SHP77 treated with DMSO at 0.1 percent for 48 hours (cell line): ENCODE measurements at places on chromosomes 2 and 18.
A peak's percentile ranks its signal among the peaks of the same experiment; 100 is the strongest.

GRCh38 chr18:71598374-71598773 lies 945.8 kb downstream of the CBLN2 start:
- no peak for DNase-seq

DNA sequence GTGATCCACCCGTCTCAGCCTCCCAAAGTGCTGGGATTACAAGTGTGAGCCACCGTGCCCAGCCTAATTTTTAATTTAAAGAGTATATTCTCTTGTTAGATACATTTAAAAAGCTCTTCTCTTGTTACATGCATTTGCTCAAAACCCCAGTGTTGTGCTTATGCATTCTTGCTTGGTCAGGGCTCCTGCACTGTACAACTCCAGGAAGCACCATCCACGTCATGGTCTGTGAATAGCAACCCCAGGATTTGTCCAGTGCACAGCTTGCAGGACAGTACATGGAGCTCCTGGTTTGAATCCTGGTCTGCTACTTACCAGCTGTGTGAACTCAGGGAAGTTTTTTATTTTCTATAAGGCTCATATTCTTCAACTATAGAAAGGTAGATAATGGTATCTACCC lies 80.8 kb downstream of the MDH1 start:
- no peak for DNase-seq

DNA sequence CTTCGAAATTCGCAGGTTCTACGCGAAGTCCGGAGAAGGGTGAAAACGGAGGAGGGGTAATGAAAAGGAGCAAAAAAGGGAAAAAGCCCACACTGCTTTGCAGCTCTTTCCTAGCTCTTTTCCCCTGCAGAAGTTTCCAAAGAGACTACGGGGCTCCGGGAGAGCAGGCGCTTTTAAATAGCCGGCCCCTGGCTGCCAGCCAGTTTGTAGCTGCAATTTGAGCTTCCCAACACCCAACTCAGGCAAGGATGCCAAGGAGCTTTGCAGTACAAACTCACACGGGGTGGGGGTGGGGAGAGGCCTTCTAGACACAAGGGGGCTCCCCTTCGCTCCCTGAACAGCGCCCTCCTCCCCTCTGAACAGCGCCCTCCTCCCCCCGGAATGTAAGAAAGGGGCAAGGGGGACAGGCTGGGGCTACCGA lies at the start of gene IGFBP5:
Gene IGFBP5, minus strand, starts transcription at position 149 of the 421 bp plus-strand sequence. CDS start 774 bp downstream, outside the sequence.
- peak; percentile 87 for DNase-seq

DNA sequence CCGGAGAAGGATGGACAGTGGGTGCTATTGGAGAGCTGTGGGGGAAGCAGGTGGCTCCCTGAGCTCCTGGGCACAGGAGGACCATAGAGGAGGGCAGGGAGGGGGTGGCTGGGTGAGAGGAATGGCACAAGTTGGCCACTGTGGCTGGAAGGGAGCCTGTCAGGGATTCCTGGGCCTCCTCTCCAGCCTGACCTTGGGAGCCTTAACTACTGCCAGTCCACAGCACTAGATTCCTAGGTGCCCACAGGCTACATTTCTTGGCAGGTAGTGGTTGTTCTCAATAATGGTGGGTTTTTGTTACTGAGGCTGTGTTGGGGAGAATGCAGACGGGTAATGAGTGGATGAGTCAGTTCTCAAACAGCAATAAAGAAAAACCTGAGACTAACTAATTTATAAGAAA lies 26.0 kb downstream of the EFHD1 start:
- DNase-seq: no peak

- DNase-seq: no peak
Observed at GRCh38 chr2:63261137-63261621, 210.5 kb downstream of the OTX1 start.

DNA sequence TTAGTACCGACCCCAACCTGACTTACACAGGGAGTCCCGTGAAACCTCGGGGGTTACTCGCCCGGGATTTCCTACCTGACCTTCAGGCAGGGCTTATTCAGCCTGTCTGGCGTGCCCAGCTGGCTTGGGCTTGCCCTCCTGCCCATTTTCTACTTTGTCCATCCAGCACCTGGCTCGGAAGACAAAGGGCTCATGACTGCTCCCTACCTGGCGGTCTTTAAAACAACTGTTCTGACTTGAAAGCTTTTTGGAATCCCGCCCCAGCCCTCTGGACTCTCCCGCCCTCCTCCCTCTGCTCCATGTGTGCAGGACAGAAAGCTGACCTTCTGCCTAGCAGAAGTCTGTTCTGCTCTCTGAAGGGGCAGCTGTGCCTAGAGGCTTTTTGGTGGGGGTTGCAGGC lies 43.1 kb downstream of the ACKR3 start:
- no peak for DNase-seq

DNA sequence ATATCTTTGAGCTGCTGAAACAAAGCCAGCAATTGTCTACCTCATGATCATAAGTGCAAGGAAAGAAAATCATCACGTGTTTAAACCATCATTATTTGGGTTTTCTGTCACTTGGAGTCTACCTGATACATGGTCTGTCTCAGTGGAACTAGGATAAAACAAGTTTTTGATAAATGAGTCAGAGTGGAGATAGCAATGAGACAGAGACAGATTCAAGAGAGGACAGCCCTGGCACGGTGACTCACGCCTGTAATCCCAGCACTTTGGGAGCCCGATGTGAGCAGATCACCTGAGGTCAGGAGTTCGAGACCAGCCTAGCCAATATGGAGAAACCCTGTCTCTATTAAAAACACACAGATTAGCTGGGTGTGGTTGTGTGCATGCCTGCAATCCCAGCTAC lies 93.8 kb downstream of the PMAIP1 start:
- DNase-seq: no peak

DNA sequence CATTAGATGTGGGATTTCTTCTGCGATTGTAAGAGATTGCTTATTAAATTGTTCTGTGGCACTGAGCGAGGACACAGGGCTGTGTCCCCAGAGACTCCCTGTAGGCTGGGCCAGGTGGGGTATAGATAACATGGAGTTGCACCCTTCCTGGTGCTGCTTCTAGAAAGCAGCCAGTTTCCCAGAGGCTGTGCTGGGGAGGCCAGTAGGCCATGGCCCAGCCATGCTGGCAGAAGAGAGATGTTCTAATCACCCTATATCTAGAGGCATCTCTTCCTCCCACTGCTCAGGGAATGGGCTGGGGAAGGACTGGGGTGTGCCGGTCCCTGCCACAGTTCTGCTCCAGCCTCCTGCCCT lies 66.9 kb downstream of the HS1BP3 start:
- DNase-seq: no peak

DNA sequence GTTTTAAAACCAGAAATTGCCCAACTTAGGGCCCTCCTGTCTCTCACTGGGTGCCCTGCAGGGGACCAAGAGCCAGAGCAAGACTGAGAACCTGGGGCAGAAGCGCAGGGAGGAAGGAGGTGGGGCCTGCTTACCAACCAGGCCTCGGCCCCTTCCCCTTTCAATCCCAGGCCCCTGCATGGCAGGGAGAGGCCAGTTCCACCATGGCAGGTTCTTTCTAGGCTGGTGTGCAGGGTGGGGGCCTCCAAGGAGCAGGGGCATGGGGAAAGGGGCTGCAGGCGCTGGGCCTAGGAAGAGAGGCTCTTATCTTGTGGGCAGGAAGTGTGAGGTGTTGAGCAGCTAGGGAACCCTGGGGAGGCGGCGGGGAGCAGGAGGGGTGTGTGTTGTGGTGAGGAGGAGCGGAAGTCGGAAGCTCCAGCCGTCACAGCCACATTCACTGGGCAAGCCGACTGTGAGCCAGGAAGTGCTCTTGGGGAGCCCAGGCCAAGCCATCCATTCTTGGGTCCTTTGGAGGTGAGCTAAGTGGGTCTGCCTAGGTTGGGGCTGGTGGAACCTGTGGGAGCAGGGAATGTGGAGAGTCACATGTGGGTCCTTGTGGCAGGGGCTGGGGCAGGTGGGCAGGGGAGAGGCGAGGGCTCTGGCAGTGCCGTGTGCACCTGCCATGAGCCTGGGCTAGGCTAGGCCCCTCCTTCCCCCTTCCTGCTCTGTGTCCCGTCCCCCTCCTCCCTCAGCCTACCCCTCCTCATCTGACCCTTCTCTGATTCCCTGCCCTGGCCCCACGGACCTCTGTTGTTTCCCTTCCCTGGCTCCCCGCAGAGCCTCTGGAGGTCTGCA lies at the start of gene PSD4:
Gene PSD4, plus strand, starts transcription at position 430 of the 834 bp plus-strand sequence. CDS start 8,486 bp downstream, outside the sequence.
- no peak for DNase-seq

DNA sequence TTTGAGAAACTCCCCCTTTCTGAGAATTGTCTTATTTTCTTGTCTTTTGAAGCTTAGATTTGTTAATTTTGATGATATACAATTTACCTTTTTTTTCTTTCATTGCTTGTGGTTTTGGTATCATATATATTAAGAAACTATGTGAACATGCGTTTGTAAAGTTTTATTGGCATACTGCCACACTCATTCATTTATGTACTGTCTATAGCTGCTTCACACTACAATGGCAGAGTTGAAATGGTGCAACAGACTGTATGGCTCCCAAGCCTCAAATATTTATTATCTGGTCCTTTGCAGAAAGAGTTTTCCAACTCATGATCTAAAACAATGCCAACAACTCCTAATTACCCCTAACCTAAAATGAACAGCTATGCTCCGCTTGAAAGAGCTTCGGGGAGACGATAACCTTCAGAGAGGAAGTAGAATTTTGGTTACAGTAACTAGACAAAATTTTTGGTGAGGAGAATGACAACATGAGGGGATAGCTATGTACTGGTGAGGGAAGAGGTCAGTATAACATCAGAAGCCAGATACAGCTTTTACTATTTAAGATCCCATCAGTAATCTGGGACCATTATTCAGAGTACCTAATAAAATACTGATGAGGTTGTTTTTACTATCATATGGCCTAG lies 16.1 kb downstream of the PPP3R1 start:
- no peak for DNase-seq

DNA sequence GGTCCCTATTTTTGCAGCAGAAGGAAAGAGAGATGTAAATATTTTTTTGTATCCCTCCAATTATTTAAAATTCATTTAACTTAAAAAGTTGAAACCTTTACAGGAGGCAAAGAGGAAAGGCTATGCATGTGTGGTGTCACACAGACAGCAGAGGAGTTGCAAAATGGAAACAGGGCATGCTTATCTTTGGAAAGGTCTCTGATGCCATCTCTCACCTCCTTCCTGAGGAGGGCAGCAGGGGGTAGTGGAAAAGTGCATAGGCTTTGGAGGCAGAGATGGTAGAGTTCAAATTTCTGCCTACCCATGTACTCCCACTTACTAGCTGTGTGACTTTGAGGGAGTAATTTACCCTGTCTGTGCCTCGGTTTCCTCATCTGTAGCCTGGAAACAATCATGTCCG lies 99.6 kb upstream of the MCFD2 start:
- DNase-seq: no peak

- no peak for DNase-seq
Observed at GRCh38 chr2:82182270-82182669, 1877.7 kb upstream of the LRRTM1 start.

DNA sequence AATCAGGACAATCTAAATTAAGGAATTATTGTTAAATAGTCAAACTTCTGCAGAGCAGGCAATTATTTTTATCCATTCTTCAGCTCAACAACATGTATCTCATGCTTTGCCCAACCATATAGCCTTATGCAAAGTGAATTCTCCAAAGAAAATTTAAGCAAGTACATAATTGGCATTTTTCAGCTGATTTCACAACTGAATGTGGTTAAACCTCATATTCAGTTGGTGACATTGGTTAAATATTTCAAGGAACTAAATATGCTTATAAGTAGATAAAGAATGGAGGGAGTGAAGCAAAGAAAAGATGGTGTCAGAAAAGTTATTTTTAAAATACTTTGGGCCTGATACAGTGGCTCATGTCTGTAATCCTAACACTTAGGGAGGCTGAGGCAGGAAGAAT lies 816.2 kb downstream of the NRXN1 start:
- no peak for DNase-seq

DNA sequence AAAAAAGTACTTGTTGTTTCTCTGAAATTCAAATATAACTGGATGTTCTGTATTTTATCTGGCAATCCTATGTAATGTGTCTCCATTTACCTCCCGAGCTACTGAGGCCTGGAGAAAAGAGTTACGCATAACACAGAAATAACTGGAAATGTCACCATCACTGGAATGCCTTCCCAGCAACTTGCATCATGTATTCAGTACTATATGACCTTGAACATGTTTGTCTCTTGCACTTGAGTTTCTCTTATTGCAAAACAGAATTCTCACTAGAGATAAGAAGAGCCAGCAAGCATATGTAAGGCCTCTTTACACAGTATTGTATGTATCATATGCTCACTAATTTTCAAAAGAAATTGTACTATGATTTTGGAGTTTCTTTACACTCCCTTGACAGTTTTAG lies 99.6 kb upstream of the CTAGE1 start:
- DNase-seq: no peak

- no peak for DNase-seq
Observed at GRCh38 chr18:53991805-53992204, 232.7 kb downstream of the MBD2 start.

GRCh38 chr2:157822533-157822932 lies 53.6 kb downstream of the ACVR1 start:
- DNase-seq: no peak

- DNase-seq: no peak
Observed at GRCh38 chr2:1793868-1794445, 49.6 kb upstream of the PXDN start.
